ENCODE measurements at places on chromosomes 6 and 20.

DNA sequence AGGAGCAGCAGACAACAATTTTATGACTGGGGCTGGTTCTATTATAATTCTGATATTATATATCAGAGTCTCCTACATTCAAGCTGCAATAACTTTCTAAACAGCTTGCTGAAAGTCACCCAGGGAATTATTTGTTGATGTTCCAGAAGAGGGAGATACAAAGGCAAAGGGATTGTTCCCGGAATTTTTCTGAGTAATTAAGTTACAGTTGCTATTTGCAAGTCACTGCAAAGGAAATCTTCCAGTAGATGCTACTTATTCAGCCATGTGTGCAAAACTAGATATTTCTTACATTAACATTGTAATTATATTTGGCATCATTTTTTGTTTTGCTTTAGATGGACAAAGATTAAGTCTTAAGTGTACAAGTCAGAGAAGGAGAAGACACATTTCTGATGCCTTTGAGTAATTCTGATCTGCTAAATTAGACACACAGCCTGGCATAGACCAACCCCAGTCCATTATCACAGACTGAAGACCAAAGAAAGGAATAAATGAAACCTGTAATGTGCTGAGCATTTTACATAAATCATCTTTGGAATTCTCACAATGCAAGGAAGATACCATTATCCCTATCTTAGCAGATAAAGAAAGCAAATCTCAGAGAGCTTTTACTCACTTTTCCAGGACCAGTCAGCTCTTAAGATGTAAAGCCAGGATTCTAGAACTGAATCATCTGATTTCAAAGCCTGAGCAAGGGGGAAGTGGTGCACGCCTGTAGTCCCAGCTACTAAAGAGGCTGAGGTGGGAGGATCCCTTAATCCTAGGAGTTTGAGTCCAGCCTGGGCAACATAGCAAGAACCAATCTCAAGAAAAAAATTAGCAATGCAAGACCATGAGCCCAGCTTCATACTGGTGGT is 62.6 kb upstream of the AKAP12 start:
- DNase-seq, result no peak

DNA sequence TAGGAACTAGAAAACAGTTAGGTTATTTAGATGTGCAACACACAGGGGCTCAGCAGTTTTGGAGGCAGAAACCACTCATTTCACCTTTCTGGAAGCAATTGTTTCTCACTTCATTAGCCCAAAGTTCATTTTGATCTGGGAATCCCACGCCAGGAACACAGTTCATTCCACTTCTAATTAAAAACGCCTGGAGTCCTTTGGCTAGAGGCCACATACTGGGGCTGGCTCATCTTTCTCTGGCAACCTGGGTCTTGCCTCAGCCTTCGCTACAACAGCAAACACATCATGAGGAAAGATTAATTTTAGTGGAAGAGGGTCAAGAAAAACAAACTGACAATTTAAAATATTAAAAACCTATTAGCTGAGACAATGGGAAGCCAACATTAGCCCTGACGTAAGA is 69.7 kb downstream of the RFPL4B start:
- DNase-seq, result no peak

DNA sequence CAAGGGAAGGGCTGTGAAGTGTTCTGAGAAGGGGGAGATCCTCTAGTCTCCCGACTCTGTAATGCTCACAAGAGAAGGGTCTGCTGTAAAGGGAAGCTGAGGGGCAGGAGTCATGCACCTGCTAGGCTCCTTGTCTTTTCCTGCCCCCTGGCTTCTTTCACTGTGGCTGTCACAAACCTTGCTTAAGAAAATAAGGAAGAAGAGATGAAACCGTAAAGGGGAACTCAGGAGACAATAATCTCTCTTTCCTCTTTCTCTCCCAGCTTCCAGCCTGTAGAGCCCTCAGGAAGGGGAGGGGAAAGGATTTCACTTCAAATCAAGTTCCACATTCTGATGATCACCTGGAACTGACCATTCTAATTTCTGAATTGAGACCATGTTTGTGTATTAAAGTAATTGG is 26.3 kb downstream of the SLC13A3 start:
- DNase-seq, result no peak

- DNase-seq, result no peak
These were observed 116.3 kb downstream of the ERMARD start for GRCh38 chr6:169867751-169868191.

GRCh38 chr6:36028877-36029324 is 1.3 kb downstream of the MAPK14 start:
- DNase-seq, result peak; percentile 65

GRCh38 chr20:8663424-8663823 is 405.5 kb upstream of the PLCB4 start:
- no peak for DNase-seq

GRCh38 chr6:1079525-1079924 is 232.4 kb upstream of the FOXQ1 start:
- no peak for DNase-seq

- DNase-seq, result no peak
These were observed 176.1 kb downstream of the ID4 start for GRCh38 chr6:20013066-20013861.

All from stimulated activated CD8-positive, alpha-beta memory T cell treated with anti-CD3 and anti-CD28 coated beads, Interleukin-4, amount 100 ng/mL, for 1 hour (primary cell).